Natural killer cell treated with Interleukin-12 subunit alpha and Interleukin-12 subunit beta and Interleukin-15 and Interleukin-18, amount 100 ng/mL, for 72 hours (primary cell): ENCODE measurements at places on chromosomes 5 and 9. TPM values are rescaled to one million over a fixed set of nuclear protein-coding genes. Genes with fewer than 3 reads are reported as not detected.
A peak's percentile ranks its signal among the peaks of the same experiment; 100 is the strongest.

Gene LHX3
- 0.12 TPM for total RNA-seq

Gene PDLIM4
- total RNA-seq, result not detected

- no peak for DNase-seq
Observed at GRCh38 chr5:159182691-159183090, 26.7 kb downstream of the RNF145 start.

- DNase-seq, result no peak
Observed at GRCh38 chr9:36471359-36471758, 71.3 kb upstream of the RNF38 start.

GRCh38 chr9:132986640-132987620 lies 8.4 kb downstream of the GFI1B start:
- DNase-seq, result no peak

GRCh38 chr5:93342563-93343061 lies 238.4 kb downstream of the NR2F1-AS1 start:
- no peak for DNase-seq

- no peak for DNase-seq
Observed at GRCh38 chr5:158616707-158617106, 483.0 kb downstream of the EBF1 start.

Gene MAPKAP1
- 115 TPM for total RNA-seq

DNA sequence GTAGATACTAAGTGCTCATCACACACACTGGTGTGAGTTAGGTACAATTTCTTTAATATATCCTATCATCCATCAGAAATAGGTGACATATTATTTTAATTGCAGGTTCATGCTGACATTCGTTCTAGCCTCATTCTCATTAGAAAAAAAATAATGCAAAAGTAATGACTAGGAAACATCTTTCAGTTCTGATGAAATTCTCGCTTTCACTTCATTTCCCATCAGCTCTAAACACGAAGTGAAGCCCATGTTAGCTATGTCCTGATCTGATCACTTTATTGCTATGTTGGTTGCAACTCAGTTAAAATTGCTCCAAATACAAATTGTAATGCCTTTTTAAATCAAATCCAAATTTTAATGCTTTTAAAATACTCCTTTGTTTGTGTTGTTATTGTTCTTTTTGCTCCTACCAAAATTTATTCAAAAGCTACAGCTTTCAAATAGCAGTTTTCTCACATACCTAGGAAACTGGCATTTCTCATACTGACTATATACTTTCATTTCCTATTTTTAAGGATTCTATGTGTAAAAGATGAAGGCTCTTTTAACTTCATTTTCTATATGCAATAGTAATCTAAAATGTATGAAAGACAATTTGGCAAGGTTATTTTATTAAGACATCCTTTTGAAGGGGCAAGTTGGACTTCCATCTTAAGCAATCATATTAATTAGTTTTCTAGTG lies 1237.8 kb upstream of the ACO1 start:
- no peak for DNase-seq

Gene PDE6A
- total RNA-seq, result not detected

Gene INSL6
- not detected for total RNA-seq

DNA sequence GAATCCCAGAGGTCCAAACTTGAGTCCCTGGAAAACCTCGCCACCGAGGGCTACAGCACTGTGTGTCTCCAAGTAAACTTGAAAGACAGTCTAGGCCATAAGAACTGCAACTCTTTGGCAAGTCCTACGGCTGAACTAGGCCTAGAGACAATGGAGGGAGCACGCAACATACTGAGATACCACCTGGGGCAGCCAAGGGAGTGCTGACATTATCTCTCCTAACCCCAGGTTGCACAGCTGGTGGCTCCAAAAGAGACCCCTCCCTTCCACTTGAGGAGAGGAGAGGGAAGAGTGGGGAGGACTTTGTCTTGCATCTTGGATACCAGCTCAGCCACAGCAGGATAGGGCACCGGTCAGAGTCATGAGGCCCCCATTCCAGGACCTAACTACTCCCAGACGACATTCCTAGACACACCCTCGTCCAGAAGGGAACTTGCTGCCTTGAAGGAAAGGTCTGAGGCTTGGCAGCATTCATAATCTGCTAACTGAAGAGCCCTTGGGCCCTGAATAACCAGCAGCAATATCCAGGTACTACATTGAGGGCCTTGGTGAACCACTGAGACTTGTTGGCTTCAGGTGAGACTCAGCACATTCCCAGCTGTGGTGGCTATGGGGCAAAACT lies 42.7 kb downstream of the AP3B1 start:
- DNase-seq, result no peak

Gene RETREG1
- total RNA-seq, result 0.81 TPM

DNA sequence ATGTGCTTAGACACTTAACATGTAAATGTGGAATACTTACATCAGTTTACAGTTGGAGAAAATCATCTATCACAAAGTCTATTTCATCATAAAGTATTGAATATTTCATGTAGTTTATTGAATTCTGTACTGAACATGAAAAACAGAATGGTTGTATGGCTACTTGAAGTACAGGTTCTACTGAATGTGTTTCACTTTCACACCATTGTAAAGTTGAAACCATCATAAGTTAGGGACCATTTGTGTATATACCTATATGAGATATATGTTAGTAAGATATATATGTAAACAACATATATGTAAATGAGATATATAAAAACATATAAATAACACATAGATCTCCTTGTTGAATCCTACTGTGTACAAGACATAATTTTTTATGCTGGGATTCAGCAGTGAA lies 63.0 kb upstream of the TAF11L2 start:
- DNase-seq, result no peak

- DNase-seq, result no peak
Observed at GRCh38 chr5:51598026-51598425, 214.8 kb downstream of the ISL1 start.

- DNase-seq, result no peak
Observed at GRCh38 chr9:129081388-129081904, 535 bp downstream of the DOLPP1 start.

- DNase-seq, result peak; percentile 69
Observed at GRCh38 chr9:89919171-89919681, 314.4 kb downstream of the GADD45G start.

DNA sequence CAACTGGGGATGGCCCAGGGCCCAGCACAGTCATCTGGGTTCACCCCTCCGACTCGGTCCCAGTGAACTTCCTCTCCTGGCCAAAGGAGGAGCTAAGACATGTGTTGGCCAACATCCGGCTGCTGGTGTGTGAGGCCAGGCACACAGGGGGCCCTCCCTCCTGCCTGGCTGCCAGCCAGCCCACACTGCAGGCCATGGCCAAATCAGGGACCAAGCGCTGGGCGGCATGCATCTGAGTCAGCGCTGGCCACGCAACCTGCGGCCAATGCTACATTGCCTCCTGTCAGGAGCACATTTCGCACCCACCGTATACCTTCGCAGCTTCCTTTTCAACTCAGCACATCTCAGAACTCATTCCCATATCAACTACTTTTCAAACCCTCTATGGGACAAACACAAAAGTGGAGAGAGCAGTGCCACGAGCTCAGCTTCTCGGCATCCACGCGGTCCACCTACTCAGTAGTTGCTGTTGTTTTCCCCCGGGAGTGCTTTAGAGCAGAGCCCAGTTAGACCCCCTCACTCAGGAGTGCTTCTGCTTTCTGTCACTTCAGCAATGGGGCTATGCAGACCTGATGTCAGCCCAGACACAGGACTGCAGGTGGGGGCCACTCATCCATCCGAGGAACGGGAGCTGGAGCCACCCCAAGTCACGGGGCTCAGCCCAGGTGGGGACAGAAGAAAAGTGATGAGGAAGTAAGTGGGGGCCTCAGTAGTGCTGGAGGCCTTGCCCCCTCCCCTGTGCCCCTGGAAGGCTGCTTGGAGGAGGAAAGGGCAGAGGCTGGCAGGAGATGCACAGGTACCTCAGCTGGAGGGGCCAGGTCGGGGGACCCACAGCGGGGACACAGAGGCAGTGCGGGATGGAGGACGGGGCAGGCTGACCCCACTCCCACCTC lies 13.9 kb downstream of the NINJ1 start:
- DNase-seq, result peak; percentile 93

DNA sequence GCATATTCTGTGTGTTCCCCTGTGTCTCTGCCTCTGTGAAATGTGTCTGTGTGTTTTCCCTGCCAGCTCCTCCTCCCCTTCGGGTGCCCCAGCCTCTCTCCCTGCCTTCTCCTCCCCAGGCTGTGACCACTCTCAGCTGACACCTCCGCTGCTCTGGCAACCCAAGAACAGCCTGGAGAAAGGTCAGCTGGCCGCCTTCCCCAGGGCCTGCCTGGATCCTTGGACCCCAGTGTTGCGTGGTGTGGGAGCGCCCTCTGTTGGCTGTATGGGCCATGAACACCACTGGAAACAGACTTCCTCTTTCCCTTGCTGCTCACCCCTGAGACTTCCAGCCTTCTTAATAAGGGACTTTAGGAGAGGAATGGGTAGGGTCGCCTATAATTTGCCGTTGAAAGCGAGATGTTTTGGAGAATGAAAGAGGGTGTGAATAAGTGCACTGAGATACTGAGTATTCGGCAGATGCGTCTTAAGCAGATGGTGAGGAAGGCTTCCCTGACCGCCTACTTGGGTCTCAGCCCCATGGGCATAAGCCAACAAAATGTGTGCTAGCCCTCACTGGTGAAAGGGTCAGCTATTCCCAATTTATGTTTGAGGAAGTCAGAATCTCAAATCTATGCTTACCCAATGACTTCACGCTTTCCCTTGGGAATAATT lies 114.9 kb upstream of the TRIM32 start:
- DNase-seq, result no peak

- no peak for DNase-seq
Observed at GRCh38 chr5:128516978-128517377, 21.1 kb downstream of the FBN2 start.

GRCh38 chr5:91418158-91418557 lies 35.0 kb upstream of the ARRDC3 start:
- DNase-seq, result no peak

Gene AK1
- total RNA-seq, result 11.5 TPM

Gene FUT7
- total RNA-seq, result 17.8 TPM

GRCh38 chr9:3403315-3403714 lies 122.5 kb downstream of the RFX3 start:
- DNase-seq, result no peak

DNA sequence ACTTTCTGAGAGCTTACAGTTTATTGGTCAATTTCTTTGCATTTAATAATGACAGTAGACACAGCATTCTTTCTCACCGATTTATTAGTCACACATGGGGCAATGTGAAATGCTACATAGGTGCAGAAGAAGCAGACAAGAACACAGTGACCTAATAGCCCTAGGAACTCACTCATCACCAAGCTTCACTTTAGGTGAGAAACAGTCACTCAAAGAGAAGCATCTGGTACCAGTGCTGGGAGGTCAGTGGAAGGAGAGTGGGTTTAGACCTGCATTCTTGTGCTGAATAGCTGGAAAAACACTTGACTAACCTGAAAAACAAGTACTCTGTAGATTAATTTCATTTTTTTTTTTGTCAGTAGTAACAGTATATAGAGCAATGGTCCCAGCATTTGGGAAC lies 179.6 kb downstream of the GRIA1 start:
- no peak for DNase-seq

Gene OR13C9
- not detected for total RNA-seq

DNA sequence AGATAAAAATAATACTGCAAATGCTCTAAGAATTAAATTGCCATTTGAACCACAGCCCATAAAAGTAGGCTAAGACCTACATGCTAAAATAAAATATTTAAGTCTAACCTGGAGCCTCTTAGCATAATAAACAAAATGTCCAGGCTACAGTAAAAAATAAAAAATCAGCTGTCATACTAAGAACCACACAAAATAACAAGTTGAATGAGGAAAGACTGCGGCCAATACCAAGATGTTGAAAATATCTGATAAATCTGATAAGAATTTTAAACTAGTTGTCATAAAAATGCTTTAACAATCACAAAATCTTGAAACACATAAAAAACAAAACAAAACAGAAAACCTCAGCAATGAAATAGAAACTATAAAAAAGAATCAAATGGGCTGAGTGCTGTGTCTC lies 336.9 kb upstream of the MSX2 start:
- no peak for DNase-seq

GRCh38 chr9:90502134-90502533 lies 140.5 kb downstream of the DIRAS2 start:
- no peak for DNase-seq

DNA sequence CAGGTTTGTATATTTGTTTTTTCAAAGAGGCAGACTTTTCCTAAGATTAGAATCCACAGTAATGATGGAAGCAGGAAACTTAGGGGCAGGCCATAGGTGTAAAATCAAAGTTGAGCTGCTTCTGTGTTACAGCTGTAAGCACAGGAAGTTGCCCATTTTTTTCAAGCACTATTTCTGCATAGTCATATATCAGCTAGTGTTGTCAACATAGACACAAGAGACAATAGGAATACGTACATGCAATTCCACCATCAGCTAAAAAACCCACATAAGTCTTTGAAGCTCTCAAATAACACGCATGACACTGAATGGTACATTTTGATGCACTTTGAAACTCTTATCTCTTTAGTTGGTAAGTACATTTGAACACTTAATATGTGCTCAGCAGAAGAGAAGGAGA lies 20.2 kb upstream of the SMIM15 start:
- no peak for DNase-seq

GRCh38 chr5:95935553-95936100 lies 26.0 kb downstream of the ELL2 start:
- no peak for DNase-seq

DNA sequence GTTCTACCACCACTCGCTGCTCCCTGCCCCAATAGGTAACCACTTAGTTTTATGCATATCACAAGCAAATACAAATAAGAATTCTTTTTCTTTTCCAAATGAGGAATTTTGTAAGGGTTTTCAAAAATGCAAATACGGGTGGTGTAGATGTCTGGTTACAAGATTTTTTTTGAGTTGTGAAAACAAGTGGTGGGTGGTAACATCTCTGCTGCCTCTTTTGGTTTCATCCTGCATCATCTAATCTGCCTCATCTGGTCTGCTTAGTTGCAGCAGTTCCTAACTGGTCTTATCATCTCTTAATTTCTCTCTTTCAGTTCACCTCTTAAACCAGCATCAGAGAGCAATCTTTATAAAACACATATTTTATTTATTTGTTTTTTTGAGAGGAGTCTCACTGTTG lies 5.3 kb downstream of the NFX1 start:
- no peak for DNase-seq

GRCh38 chr9:70101265-70101664 lies 57.6 kb downstream of the MAMDC2 start:
- DNase-seq, result no peak

DNA sequence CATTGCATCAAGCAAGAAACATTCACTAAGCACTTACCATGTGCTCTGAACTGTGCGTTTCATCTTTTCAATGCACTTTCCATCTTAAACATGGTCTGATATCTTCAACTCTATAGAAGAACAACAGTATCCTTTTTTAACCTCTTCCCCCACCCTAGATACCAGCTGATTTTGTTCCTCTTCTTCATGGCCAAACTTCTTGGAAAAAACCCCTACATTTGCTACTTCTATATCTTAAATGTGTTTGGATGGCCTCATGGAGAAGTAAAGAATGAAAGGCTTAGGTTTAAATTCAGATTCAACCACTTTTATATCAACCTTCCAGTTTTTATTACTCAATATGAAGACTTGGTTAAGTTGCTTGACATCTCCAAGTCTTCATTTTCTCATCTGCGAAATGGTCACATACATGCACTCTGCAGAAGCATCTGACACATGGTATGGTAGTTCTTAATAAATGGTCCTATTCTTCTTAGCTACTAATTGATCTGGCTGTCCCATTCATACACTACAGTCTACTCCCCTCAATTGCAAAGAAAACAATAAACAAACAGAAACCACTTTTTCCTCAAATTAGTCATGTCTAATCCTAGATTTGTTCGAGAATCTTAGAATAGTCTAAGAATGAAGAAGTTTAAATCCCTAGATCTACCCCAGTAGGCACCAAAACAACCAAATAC lies 59.4 kb downstream of the FYB1 start:
- DNase-seq, result no peak
